Suprapubic skin (tissue), 4 donors: ENCODE measurements at places on chromosomes 5 and 9. TPM values are rescaled to one million over a fixed set of nuclear protein-coding genes. Genes with fewer than 3 reads are reported as not detected.

Gene PCDHA1
- not detected for total RNA-seq

Gene ZDHHC11
- total RNA-seq = 9.2 TPM

Gene PRUNE2
- 16.2 TPM for total RNA-seq

Gene PNPLA7
- 97.0 TPM for total RNA-seq

Gene WDR38
- not detected for total RNA-seq

Gene LMX1B
- 7.8 TPM for total RNA-seq

Gene TTC23L
- total RNA-seq = 7.0 TPM

Gene ANKRD18A
- total RNA-seq = 39.0 TPM

DNA sequence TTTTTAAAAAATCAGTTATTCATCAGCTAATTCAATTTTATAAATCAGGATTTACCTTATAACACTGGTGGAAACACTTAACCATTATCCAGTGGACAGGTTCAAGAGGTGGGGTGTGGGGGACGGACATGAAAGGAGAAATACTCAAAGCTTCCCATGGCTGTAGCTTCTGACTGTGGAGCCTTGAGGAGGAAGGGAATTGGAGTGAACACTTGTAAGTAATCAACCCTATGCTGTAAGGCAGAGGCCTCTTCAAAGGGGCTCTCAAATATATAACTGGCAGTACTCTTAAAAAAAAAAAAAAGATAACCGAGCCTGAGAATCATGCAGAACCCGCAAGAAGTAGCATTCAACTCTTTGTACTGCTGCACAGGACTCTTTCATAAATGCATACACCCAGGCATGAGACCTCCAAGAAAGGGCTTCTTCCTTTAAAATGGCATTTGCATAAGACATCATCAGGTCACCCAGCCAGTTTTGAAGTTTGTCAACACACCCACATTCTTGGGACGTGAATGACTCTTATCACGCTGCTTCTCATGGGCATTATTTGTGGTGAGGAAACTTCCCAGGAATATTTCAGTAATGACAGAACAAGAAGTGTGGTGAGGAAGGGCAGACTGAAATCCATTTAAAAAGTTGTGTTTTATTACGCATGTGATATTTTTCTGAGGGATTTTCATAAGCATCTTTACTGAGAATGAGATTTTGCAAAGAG is 8.1 kb downstream of the OSMR start:
- DNase-seq = no peak
- no peaks in the 10 kb centered on the region for H3K36me3 ChIP-seq
- no peaks in the 10 kb centered on the region for H3K27me3 ChIP-seq
- no peak overlapping the region for H3K27ac ChIP-seq
- peaks cover 10% of the 10 kb centered on the region for H3K4me1 ChIP-seq
- H3K4me3 ChIP-seq = no peak overlapping the region

DNA sequence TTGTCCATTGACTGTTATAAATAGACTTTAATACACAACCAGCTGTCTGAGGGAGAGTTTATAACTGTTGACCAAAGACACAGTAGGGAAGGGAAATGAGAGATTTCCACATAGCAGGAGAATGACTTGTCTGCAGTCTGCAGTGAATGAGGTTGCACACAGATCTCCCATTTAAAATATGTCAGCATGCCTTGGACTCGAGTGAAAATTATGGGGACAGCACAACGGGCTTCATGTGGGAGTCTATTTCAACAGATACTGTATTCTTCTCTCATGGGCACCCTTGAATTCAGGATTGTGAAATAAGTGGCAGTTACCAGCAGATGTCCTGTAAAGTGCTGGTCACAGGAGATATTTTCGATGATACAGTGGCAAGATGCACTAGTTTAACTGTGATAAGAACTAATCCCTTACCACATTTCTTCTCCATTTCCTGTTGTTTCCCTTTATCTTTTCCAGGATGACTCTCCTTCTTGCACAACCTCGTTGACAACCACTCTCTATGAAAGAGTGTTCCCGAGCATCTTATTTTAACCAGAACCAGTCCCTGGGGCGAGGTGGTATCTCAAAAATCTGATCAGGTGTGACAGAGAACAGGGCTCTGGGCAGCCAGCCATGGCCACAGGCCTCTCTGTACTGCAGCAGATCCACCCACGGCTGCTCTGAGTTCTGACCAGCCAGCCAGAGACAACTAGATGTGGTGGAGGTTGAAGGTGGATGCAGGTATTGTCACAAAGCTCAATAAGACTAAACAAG is 51.5 kb upstream of the MAP3K1 start:
- no peak overlapping the region for H3K27ac ChIP-seq
- H3K27me3 ChIP-seq = no peaks in the 10 kb centered on the region
- H3K4me3 ChIP-seq = no peak overlapping the region
- H3K4me1 ChIP-seq = peaks cover 14% of the 10 kb centered on the region

GRCh38 chr5:132557478-132558172 is 848 bp downstream of the RAD50 start:
- H3K4me1 ChIP-seq = peaks cover 20% of the 10 kb centered on the region
- H3K36me3 ChIP-seq = peaks cover 9% of the 10 kb centered on the region
- H3K27me3 ChIP-seq = no peaks in the 10 kb centered on the region
- H3K4me3 ChIP-seq = peak overlapping the region; percentile 83

DNA sequence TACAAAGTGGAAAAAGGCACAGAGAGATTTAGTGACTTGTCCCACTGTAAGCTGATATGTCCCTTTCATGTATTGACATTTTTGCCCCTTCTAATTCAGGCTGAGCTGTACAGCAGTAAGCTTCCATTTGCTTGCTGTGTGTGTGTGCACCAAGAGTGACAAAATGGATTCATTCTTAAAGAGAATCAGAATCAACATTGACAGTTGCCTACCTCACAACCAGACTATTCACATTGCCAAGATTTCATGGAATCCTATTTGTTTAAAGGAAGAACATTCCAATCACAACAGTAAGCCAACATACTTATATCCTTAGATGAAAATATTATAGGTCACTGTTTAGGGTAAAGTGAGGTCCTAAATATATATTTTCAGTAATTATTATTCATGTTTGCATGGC is 102.6 kb downstream of the TMEM232 start:
- DNase-seq = no peak
- H3K27me3 ChIP-seq = no peaks in the 10 kb centered on the region
- no peaks in the 10 kb centered on the region for H3K36me3 ChIP-seq
- H3K4me1 ChIP-seq = no peaks in the 10 kb centered on the region

- no peaks in the 10 kb centered on the region for H3K36me3 ChIP-seq
- peak overlapping the region; percentile 14 for H3K4me3 ChIP-seq
- no peak overlapping the region for H3K27ac ChIP-seq
- H3K4me1 ChIP-seq = peaks cover 71% of the 10 kb centered on the region
These were observed 4.3 kb downstream of the FAM174A start for GRCh38 chr5:100539519-100539918.

DNA sequence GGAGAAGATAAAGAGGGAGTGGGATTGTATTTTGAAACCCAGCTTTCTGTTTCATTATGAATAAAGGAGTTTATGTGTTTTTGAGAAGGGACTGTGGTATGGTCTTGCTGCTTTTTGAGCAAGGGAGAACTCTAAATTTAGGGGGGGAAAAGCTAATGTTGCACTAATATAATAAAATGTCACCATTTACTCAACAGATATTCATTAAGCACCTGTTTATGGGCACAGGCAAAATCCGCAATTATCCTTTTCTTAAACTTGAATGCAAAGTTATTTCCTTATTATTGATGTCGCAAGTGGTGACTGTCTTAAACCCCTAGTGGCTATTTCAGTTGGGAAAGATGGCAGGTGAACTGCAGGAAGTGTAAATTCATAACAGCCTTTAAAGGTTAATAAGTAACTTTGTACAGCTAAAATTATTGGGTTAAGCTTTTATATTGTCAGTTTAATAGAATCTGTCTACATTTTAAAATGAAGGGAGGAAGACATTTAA is 1.5 kb downstream of the CDC42SE2 start:
- DNase-seq = no peak
- H3K4me3 ChIP-seq = peak overlapping the region; percentile 99
- no peaks in the 10 kb centered on the region for H3K36me3 ChIP-seq
- H3K27me3 ChIP-seq = no peaks in the 10 kb centered on the region

- H3K4me1 ChIP-seq = peaks cover 80% of the 10 kb centered on the region
- no peak for DNase-seq
- H3K4me3 ChIP-seq = no peak overlapping the region
These were observed 70.9 kb upstream of the KLF9 start for GRCh38 chr9:70485273-70485858.

DNA sequence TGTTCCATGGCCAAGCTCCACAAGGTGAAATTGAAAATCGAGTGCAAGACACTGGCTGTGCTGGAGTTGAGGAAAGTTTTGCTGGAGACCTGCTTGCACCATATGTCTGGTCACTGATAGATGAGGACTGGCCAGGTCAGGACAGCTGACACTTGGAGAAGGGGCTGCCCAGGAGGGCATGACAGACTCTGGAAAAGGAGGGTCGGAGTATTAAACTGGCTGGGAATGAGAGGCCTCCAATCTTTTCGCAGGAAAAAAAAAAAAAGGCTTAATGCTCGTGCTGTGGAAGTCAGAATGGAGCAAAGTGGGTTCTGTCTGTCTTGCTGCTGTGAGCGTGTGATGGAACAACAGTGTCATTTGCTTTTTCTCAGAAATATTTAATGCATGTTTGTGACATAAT is 5.5 kb downstream of the TENT4A start:
- no peak overlapping the region for H3K27ac ChIP-seq
- H3K4me1 ChIP-seq = peaks cover 83% of the 10 kb centered on the region
- no peak for DNase-seq
- H3K4me3 ChIP-seq = no peak overlapping the region
- H3K36me3 ChIP-seq = no peaks in the 10 kb centered on the region
- no peaks in the 10 kb centered on the region for H3K27me3 ChIP-seq

DNA sequence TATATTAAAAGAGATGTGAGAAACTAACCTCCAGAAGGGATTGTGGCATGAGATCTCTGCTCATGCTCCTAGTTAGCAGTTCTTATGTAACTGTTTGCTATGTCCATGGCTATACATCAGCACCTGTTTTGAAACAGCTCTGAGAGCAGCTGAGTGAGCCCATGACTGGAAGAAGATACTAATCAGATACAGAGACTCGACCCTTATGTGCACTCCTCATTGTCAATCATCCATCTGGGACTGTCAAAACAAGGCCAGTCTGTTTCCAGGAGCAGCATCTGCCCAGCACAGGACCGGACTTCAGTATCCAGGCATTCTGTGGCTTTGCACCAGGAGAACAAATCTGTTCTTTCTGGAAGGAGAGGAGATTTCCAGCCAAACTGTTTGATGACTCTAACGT is 77.7 kb downstream of the EFNA5 start:
- no peaks in the 10 kb centered on the region for H3K27me3 ChIP-seq
- peaks cover 15% of the 10 kb centered on the region for H3K4me1 ChIP-seq
- H3K4me3 ChIP-seq = no peak overlapping the region
- H3K27ac ChIP-seq = no peak overlapping the region
- H3K36me3 ChIP-seq = no peaks in the 10 kb centered on the region

DNA sequence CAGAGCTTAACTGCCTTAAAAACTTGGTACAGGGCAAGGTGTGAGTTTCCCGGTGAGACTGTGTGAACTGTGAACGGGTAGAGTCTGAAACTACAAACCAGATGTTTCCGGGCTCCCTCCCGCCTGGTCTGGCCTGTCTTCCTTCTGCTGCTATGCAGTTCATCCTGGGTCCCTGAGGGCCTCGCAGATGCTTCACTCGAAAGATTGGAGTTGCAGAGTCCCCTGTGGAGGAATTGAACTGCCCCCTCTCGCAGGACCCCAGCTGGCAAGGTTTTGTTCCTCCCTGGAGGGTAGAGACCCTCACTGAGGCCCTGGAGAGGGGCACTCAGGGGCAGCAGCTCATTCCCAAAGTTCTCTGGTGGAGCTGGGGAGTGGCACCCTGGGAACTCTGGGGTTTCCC is 533 bp downstream of the DCANP1 start:
- no peak overlapping the region for H3K4me3 ChIP-seq
- H3K27me3 ChIP-seq = peaks cover 8% of the 10 kb centered on the region
- H3K36me3 ChIP-seq = no peaks in the 10 kb centered on the region
- peaks cover under 1% of the 10 kb centered on the region for H3K4me1 ChIP-seq

DNA sequence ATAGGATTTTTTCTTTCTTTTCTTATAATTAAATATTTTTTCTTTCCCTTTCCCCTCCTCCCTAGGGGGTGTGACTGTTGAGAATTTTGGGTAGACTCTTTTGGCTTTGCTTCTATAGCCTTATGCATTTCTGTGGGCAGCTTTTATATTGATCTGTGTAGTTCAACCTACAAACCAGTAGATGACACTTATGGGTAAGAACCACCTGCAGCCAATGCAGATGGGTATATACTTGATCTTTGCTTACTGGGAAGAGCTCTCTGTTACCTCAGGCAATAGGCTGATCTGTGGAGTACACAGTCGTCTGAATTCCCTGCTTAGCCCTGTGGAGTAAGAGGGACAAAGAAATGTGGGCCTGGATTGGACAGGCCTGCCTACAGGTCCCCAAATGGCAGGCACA is 102.7 kb upstream of the STARD4 start:
- H3K27ac ChIP-seq = no peak overlapping the region
- no peak for DNase-seq
- no peaks in the 10 kb centered on the region for H3K36me3 ChIP-seq
- H3K4me1 ChIP-seq = no peaks in the 10 kb centered on the region
- no peaks in the 10 kb centered on the region for H3K27me3 ChIP-seq

DNA sequence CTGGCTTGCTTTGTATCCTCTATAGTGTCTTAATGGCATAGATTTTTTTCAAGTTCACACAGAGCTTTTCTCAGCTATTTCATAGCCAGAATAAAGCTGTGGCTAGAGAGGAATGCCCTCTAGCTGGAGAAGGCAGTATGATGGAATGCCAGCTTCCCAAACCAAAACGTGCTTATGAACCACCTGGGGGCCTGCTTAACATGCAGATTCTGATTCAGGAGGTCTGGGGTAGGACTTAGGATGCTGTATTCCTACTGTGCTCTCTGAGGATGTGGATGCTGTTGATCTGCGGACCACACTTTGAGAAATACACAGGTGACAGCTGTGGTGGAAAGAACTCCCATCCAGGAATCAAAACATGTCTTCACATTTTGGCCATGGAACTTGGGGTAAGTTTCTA is 49.9 kb upstream of the DPYSL3 start:
- H3K36me3 ChIP-seq = no peaks in the 10 kb centered on the region
- H3K27ac ChIP-seq = no peak overlapping the region
- no peak overlapping the region for H3K4me3 ChIP-seq

DNA sequence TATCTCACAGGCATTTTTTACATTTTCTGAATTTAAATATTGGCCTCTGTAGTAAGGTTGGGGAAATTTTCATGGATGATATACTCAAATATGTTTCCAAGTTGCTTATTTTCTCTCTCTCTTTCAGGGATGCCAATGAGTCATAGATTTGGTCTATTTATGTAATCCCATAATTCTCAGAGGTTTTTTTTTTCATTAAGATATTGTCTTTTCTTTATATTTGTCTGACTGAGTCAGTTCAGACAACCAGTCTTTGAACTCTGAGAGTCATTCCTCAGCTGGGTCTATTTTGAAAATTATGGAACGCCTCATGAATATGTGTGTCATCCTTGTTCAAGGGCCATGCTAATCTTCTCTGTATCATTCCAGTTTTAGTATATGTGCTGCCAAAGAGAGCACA is 223.2 kb downstream of the PCSK1 start:
- H3K4me1 ChIP-seq = no peaks in the 10 kb centered on the region
- no peak overlapping the region for H3K27ac ChIP-seq
- no peaks in the 10 kb centered on the region for H3K27me3 ChIP-seq
- DNase-seq = no peak

GRCh38 chr5:132489871-132490483 is 596 bp downstream of the IRF1 start:
- H3K4me3 ChIP-seq = peak overlapping the region; percentile 87
- H3K27me3 ChIP-seq = no peaks in the 10 kb centered on the region
- H3K36me3 ChIP-seq = peaks cover 32% of the 10 kb centered on the region
- peak; percentile 84 for DNase-seq

- H3K27me3 ChIP-seq = no peaks in the 10 kb centered on the region
- H3K27ac ChIP-seq = no peak overlapping the region
- peak; percentile 58 for DNase-seq
These were observed 13.1 kb downstream of the LPCAT1 start for GRCh38 chr5:1510631-1511030.
